ENCODE measurements at places on chromosomes 3 and 15. TPM values are rescaled to one million over a fixed set of nuclear protein-coding genes. Genes with fewer than 3 reads are reported as not detected.

Gene THRB
- total RNA-seq, result 37.7 TPM

Gene SLC12A1
- not detected for total RNA-seq

Gene LMAN1L
- 1.8 TPM for total RNA-seq

DNA sequence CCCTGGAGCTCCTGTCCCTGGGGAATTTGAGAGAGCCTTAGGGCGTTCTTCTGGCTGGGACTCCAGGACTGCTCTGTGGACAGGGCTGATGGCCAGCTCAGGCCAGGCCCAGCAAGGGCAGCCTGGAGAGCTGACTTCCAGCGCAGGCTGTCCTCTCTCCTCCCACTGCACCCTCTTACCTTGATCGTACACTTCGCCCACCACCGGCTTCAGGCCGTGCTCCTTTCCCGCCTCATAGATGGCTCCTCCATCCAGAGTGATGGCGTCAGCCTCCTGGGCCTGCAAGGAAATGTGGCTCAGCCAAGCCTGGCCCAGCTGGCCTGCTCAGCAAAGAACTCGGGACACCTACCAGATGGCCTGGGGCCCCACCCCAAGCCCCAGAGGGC is 3.1 kb downstream of the MELTF start:
- DNase-seq, result no peak
- H3K4me1 ChIP-seq, result peaks cover 15% of the 10 kb centered on the region
- H3K27me3 ChIP-seq, result peaks cover 32% of the 10 kb centered on the region
- H3K27ac ChIP-seq, result no peak overlapping the region
- no peaks in the 10 kb centered on the region for H3K36me3 ChIP-seq

DNA sequence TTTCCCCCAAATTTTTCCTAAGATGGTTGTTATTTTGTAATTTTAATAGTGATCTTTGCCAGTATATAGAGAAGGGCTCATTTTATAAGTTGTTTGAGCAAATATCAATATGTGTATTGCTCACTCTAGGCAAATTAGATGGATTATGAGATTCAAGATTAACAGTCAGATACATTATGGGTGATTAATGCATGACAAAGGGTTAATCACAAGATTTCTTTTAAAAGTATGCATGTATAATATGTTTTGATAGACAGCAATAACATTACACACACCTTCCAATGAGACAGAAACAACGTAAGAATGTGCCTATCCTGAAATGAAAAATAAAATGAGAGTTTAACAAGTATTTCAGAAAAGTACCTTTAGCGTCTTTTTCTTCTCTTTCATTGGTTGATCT is 547.6 kb upstream of the AGTR1 start:
- no peak overlapping the region for H3K4me3 ChIP-seq
- no peaks in the 10 kb centered on the region for H3K36me3 ChIP-seq
- H3K4me1 ChIP-seq, result peaks cover 4% of the 10 kb centered on the region

Measured in sigmoid colon (tissue), 7 donors.